ENCODE measurements at places on chromosomes 5 and 9.

DNA sequence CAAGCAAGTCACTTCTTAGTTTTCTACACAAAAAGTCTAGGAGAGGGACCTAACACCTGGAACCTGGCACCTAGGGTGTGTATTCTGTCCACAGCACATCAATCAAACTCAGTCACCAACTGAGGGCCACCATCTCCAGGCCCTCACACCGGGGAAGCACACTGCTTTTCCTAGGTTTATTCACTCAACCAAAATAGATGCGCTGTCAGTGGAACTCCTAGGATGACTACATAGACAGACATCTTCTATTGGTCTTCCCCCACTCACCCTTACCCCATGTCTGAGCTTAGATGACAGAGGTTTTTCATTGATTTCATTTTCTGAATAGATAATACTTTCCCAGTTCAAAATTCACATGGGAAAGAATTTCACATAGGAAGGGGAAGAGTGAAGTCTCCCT is 59.2 kb downstream of the RNF130 start:
- no peak for DNase-seq

DNA sequence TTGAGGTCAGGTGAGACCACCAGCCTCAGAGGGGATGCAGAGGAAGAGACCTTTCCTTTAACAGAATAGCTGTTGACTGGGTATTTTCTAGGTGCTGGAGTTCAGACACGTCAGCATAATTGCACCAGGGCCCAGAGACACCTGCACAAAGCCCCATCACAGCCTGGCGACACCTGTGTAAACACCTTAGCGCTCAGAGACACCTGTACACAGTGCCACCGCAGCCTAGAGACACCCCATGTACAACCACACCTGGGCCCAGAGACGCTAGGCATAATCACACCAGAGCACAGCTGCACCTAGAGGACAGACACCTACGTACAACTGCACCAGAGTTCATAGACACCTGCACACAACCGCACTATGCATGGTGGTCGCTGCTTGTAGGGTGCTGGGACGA is 1.0 kb downstream of the TRIP13 start:
- DNase-seq, result no peak

DNA sequence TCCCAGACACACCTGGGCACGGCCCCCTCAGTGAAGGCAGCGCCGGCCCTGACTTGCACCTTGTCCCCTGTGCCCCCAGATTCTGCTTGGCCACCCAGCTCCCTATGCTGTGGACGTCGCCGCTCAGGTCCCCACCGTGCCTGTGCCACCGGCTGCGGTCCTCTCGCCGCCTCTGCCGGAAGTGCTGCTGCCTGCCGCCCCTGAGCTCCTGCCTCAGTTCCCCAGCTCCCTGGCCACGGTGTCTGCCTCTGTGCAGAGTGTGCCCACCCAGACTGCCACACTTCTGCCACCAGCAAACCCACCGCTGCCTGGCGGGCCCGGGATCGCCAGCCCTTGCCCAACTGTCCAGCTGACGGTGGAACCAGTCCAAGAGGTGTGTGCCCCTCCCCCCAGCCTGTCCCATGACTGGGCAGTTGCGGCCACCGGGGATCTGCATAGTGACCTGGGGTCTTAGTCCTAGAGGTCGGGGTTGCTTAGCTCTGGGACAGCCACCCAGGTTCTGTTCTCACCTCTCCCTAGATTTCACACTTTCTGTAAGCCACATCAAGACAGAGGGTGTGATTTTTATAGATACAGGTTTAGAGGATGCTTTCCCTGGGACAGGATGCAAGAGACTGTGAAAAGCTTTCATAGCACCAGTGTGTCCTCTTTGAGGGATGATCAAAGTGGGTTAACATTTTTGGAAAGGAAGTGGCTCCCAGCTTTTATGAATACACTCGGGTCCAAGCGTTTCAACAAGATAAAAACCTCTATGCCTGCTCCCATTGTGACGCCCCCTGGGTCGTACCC is 78.0 kb downstream of the WNK2 start:
- DNase-seq, result no peak

DNA sequence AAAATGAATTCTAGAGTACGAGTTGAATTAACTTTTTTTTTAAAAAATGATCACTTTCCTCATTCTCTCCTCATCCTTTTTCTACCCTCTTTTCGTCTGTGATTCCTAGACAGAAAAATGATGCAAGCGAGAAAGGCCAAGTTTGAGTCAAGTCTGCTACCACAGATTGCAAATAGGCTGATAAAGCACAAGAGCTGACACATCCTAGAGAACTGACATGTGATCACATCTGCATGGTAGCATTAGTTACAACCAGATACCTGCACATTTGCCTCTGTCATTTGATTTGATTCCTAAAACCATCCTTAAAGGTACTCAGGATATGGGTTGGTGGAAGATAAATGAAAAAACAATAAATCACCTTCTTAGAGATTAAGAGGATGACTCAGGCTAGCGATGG is 225.4 kb upstream of the PPP1R2B start:
- DNase-seq, result no peak

DNA sequence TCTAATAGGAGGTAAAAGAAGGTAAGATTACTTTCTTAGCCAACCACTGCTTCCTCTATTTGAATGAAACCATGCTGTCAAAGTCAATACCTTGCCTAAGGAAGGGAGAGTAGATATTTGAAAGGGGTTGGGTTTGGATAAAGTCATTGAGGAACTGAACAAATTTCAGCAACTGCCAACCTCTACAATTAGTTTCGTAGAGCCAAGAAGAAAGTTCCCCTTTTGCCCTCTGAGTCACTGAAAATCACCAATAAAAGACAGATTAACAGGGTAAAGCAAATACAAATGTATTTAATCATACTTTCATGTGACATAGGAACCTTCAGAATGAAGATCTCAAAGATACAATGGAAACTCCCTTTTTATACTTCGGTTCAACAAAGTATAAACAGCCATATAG is 615.7 kb downstream of the GABRG2 start:
- no peak for DNase-seq

DNA sequence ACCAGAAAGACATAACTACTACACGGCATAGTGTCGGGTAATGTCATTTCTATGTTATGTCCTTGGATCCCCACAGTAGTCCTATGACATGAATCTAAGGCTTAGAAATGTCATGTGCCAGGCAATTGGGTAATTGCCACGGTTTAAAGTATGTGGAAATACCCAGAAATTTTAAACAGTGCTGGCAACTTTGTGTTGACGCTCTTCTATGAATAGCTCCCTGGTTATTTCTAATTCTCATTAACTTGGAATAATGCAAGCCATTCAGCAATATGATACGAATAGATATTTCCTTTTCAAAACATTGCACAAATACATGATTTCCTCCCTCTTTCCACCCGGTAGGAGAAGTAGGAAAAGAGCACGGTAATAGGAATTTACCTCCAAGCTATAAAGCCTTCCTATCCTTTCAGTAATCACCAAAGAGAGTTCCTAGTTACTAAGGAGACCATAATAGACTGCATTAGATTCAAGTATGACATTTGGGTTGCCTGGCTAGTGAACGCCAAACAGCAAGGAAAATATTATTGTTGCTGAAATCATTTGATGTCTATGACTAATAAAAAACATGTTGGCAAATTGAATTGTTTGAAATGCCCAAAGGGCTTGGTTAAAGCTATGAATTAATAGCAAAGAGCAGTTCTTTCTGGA is 168.4 kb downstream of the CCDC192 start:
- no peak for DNase-seq

- DNase-seq, result no peak
These were observed 168.4 kb upstream of the MAP1B start for GRCh38 chr5:71938895-71939294.

GRCh38 chr9:129175825-129176633 is 2.0 kb downstream of the IER5L start:
- peak; percentile 70 for DNase-seq

DNA sequence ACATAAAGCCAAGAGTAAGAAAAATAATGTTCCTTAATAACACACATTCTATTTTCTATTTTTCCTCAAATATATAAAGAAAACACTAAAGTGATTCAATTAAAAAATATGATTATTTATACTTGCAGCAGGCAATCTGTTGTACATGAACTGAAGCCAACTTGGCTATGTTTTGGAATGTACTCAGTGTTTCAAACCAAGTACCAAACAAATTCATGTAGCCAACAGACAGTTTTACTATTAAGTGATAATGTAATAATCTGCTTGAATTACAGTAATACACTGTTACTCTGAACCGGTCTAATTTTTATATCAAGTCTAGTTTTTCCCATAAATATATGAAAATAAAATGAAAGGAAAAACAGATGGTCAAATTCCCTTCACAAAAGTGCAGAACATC is 58.0 kb downstream of the CEP120 start:
- no peak for DNase-seq

GRCh38 chr5:100828071-100828897 is 74.8 kb downstream of the ST8SIA4 start:
- no peak for DNase-seq

DNA sequence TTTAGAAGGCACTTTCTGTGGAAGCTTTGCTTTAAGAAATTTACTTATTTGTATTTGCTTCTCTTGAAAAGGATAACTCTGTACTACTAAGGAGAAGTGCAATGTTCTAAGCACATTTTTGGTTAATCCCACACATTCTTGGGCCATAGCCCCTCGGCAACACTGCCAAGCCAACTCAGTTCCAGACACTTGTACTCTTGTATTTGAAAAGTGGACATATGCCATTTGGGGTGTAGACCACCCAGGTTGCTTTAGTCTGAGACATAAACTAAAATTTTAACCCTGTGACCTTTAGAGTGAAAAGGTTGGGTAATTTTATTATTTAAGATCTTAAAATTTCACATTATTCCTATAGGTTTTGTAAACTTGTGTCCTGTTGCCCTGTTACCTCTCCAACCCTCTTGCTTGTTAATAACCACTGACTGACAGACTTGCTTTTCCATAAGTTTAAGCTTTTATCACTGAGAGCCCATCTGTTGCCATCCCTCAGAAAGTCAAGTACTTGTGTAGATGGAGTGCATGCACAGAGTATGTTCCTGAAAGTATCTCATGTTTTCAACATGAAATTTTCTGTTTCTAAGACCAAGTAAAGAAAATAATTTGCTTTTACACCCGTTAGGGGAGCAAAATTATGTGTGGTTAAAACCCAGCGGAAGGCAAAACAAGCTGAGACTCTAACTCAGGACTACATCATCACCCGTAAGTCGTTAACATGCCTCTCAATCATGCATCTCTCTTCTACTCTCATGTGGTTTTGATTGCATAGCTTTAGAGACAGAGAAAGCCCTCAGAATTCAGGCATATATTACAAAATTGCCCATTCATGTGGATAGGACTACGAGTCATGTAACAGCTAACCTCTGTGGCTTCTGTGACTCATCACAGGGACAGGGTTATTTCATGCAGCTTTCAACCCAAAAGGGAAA is 117.3 kb downstream of the GDNF start:
- DNase-seq, result no peak

DNA sequence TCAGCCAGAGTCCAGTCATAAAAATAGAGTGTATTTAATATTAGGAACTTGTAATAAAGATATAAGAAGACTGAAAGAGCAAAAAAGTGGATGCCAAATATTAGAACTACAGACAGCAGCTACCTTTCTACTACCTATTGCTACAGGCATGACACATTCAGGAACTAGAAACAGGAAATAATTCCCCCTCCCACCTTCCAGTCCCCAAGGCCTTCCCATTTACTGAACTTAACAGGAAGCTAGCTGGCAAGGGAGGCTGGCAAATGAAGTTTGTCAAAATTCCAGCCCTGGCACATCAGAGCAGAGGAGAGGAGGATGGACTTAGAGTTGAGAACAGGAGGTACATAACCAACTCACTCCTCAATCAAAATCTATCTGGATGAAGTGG is 50.2 kb upstream of the RIC1 start:
- DNase-seq, result no peak

- no peak for DNase-seq
These were observed 149.6 kb downstream of the DROSHA start for GRCh38 chr5:31382051-31382878.

DNA sequence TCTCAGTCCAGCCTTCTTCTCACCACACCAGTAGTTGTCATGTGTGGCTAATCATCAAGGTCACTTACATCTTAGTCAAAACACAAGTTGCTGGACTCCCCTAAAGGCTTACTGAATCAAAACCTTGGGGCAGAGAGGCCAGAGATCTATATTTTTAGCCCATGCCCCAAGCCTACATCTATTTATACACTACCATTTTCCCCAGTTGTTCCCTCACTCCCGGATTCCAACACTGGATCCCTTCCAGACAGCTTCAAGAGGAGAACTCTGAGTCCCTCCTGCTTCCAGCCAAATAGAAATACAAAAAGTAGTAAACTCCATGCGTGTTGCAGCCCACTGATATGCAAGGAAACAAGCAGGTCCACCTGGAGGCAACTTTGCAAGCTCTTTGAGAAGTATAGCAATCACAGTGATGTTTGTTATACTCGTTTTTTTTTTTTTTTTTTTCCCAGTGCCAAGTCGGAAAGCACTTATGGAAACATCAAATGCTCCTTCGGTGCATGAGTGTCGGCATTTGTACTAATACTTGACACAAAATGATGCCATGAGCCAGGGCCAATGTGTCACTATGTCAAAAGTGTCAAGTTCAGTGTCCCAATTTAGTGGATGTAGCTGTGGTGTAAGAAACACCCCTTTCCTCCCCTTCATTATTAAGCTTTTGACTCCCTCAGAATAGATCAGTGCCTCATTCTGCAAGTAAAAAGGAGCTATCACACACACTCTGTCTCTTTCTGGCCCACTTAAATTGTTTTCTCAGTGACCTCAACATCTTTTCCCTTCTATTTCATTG is 594.2 kb upstream of the SGCD start:
- DNase-seq, result no peak
